Dermis blood vessel endothelial cell (primary cell): ENCODE measurements at places on chromosomes 2 and 18.
A peak's percentile ranks its signal among the peaks of the same experiment; 100 is the strongest.

GRCh38 chr18:64678048-64678447 lies 529.2 kb upstream of the LINC00305 start:
- DNase-seq: no peak

GRCh38 chr2:11343368-11343649 lies 1.1 kb downstream of the ROCK2 start:
- DNase-seq: no peak

- no peak for DNase-seq
These were observed 14.8 kb downstream of the ZAP70 start for GRCh38 chr2:97728091-97728731.

GRCh38 chr2:191272064-191272463 lies 26.9 kb downstream of the MYO1B start:
- no peak for DNase-seq

GRCh38 chr2:6637330-6637729 lies 228.4 kb downstream of the CMPK2 start:
- no peak for DNase-seq

GRCh38 chr2:98560256-98560771 lies 48.0 kb downstream of the COA5 start:
- peak; percentile 13 for DNase-seq

GRCh38 chr2:105490204-105490603 lies 91.4 kb upstream of the FHL2 start:
- DNase-seq: no peak

GRCh38 chr2:3490191-3491170 lies 28.9 kb downstream of the ADI1 start:
- DNase-seq: no peak

DNA sequence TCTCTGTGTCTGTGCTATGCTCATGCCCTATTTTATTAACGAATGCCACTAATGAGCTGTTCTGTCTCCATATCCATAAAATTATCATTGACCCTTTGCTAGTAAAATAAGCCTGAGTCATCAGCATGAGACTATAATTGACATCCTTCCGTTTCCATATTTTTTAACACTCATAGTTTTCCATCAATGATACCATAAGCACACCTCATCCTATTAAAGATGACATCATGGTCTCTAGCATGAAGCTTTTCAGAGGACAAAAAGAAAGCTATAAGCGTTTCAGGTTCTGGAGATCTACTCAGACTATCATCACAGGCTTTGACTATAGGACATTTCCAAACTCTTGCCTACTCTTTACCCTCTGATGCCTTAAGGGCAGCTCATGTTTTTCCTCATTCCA lies 1.2 kb upstream of the DSC2 start:
- DNase-seq: no peak

DNA sequence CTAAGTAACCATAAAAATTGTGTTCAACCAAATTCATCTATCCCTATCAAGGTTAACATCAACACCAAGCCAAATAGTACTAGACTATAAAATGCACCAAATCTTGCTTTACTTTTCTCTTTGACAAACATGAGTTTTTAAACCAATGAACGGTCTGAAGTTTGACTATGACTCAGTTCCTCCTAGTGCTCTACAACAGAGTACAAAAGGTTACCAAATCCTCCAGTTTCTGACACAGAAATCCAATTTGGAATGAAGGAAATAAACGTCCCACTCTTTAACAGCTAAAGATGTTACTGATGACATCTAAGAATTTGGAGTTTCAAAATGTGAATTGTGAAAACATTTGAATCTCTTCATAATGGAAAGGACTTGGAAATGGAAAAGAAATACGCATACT lies 11.8 kb upstream of the ACVR1 start:
- no peak for DNase-seq

DNA sequence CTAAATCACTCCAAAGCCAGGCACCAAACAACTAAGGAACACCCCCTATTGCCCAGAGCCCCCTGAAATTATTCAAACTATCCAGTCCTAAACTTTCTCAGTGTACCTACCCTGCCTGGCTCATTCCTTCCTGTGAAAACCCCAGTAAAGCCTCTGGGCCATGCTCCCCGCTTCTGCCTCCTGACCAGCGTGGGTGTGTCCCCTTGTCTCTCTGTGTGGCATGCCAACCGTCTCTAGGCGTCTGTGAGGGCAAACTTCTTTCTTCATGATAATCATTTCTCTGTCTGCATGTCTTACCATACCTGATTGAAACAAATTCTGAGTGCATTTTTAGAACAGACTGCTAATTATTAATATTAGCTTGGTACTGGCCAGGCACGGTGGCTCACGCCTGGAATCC lies 109.0 kb upstream of the MSH2 start:
- DNase-seq: no peak

DNA sequence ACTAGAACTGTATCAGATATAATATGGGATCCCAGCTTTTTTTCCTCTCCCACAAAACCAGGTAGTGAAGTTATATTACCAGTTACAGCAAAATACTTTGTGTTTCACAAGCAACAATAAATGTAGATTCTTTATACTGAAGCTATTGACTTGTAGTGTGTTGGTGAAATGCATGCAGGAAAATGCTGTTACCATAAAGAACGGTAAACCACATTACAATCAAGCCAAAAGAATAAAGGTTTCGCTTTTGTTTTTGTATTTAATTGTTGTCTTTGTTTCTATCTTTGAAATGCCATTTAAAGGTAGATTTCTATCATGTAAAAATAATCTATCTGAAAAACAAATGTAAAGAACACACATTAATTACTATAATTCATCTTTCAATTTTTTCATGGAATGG lies 77.7 kb upstream of the CSRNP3 start:
- DNase-seq: no peak

DNA sequence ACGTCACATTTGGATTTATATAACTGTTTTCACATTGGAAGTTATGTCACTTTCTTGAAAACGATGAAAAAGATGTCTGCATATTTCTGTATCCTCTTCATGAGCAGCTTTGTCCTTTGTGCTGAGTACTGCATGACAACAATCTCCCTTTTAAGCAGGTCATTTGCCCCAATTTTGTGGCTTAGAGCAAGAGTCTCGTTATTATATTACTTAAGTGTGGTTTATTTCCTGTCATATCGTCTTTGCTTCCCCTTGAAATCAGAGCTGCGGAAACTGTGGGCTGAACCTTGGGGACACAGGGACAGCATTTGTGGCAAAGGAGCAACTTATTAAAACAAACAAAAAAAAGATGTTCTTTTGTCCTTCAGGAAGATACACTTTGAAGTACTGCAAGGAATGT lies 254.0 kb upstream of the DSEL start:
- DNase-seq: peak; percentile 1

DNA sequence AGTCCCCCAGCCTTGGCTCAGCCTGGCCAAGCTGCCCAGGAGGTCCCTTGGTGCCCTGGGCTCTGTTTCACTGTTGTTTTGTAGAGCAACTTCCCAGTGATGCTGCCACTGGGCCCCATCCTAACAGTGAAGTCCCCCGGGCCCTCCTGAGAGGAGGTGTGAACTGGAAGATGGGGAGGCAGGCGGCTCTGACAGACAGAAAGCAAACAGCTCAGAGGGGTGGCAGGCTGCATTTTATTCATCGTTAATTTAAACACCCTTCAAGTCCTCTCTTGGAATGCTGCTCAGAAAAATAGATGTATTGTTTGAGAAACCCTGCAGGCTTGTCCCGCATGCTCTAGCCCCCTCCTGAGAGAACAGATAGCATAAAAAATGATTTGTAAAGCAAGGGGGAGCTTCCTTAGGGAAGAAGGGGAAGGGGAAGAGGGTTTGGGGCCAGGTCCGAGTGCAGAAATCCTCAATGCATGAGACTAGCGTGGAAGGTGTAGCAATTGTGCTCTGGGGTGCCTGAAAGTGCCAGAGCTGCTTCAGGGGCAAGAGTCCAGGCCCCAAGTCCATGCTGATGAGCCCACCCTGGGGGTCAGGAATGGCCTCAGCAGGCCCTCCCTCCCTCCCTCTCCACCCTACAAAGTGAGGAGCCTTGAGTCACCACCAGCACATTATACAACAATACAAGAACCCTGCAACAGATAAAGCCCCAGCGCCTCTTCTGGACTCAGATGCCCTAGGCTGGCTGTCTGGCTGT lies 113.6 kb downstream of the MSH2 start:
- DNase-seq: no peak

DNA sequence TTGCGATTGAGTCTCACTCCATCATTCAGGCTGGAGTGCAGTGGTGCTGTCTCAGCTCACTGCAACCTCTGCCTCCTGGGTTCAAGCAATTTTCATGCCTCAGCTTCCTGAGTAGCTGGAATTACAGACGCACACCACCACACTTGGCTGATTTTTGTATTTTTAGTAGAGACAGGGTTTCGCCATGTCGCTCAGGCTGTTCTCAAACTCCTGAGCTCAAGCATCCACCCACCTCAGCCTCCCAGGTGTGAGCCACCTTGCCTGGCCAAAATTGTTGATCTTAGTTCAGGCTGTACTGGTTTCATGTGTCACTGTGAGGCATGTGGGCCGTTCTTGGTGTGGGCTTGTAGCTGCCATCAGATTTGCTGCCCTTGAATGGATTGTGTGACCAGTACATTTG lies 18.1 kb downstream of the CD8A start:
- no peak for DNase-seq

GRCh38 chr2:69483024-69483423 lies 45.8 kb upstream of the NFU1 start:
- DNase-seq: peak; percentile 75

- peak; percentile 20 for DNase-seq
These were observed 128.8 kb upstream of the HAAO start for GRCh38 chr2:42921147-42921520.

DNA sequence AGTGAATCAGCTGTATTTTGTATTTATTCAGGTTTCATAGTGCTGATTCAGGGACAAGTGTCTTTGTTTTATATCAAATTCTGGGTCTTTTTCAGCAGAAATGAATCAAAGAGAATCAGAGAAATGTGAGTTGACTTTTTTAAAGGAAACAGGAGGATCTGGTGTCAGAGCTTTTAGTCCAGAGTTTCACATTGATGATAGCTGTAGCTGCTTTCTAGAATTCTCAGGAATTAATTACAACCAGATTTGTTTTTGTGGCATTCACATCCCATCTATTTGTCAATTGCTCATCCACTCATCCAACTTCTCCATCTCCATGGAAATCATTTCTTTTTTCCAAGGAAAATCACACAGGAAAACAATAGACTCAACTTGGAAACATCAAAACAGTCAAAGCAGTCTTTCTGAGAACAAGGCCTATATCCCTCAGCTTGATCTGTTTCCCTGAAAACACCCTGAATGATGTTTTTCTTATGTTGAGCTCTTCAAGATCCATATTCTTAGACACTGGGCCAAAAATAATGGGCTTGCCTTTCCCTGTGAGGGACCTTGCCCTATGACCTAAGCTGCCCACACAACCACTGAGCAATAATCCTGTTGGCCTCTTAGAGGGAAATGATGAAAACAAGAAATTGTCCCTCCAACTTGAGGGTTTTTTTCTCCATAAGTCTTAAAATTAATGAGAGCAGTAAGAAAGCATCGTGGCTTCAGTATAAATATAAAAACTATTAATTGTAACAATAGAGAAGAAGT lies 249.5 kb upstream of the FN1 start:
- no peak for DNase-seq

DNA sequence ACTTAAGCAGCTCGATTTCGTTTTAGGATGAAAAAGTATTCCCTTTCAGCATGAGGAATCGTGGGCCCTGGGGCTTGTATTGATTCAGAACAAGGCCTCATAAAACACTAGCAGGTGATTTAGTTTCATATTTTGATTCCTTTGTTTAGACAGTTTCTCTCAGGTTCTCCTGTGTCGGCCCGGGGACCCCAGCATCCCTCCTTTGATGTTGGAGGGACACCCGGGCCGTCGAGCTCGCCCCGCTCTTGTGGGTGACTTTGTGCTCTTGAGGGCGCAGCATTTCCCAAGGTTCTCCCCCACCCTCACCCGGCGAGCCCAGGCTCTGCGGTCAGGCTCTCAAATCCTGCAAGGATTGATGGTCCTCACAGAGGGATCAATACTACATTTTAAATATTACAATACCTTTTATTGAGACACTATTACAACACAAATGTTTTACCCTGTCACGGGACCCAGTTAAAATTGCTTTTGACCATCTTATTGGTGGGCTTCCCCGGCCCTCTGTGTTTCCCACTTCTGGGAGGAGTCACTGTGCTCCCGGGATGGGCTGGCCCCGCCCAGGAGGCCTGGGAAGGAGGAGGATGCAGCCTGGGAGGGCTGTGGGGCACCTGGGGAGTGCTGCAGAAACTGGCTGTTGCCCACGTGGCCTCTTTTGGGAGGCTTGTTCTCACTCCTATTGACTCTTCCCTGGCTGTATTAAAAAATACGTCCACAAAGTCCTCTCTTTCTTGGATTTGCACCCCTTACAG lies 222.6 kb downstream of the INSIG2 start:
- DNase-seq: peak; percentile 27

DNA sequence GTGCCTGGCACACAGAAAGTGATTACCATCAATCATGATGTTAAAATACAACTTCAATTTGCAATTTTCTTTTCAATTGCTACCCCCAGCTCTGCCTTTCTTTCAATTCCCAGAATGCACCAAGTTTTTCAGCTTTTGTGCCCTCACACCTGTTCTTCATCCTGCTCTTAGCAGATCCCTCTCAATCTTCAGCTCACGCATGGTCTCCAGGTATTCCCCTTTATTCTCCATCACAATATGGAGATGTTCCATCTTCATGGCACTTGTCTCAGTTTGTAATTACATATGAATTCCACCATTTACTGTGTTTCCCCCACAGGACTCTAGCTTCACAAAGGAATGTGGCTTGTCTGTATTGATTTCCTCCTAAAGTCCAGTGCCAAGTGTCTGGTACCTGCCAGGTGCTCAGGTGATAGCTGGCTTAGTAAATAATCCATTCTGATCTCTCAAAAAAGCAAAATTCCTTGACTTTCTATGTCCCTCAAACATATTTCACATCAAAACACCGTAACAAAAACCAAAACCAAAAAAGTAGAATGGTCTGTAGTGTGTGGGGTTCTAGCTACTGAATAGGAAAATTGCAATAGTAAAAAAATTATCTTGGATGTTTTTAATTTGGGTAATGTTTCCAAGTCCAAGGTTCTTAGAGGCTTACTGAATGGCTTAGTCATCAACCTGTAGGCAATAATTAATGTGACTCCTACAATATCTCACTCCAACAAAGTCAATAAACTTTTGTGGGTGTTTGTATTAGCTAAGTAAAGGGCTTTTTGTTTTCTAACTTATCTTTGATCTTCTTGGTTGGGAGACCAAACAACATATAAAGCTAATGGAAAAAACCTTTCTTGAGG lies 2.9 kb upstream of the INSIG2 start:
- DNase-seq: no peak

DNA sequence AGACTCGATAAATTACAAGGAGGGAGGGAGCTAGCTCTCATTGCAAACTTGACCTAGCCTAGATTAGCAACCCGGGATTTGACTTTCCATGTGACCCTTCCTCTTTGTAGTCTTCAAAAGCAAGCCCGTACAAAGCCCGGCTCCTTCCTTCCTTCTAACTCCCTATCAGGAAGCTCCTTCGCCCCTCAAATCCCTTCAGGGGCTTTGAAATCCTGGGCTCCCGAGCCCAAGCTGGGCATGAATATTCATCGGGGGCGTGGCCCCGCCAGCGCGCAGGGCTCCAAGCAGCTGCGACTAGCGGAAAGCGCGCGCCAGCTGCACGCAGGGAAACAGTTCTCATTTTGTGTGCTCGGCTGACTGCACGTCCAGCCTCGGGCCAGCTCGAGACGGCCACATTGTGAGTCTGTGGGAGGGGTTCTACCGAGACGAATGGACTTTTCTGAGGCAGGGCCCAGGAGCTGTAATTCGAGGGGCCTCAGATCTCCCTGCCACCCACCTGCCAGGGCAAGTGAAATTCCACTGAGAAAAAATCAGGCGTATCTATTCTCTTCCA lies 84.0 kb upstream of the PELI1 start:
- peak; percentile 87 for DNase-seq
